Breast epithelium (tissue), 4 donors: ENCODE measurements at places on chromosomes 11 and 22.

- peak; percentile 43 for DNase-seq
These were observed 1.2 kb downstream of the USH1C start for GRCh38 chr11:17543041-17543440.

GRCh38 chr11:86818462-86819192 is 18.3 kb downstream of the PRSS23 start:
- DNase-seq: no peak

DNA sequence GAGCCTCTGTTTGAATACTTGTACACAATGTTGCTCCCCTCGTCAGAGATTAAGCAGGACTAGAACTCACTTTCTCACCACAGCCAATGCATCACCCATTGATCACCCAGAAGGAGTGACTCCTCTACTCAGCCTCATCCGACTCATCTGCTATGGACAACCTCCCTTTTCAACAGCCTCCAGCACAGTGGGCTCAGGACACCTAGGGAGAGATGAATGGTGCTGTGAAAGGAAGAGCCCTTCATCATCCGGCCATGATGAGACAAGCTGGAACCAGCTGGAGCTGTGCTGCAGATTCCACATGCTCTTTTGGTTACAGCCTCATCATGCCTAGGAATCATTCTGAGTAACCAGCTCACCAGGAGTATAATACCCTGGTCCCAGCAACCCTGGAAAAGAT is 15.5 kb downstream of the C11orf91 start:
- DNase-seq: no peak

GRCh38 chr11:84524422-84525051 is 1102.6 kb downstream of the DLG2 start:
- DNase-seq: no peak

- DNase-seq: no peak
These were observed 15.4 kb downstream of the SRPRA start for GRCh38 chr11:126253265-126253664.

DNA sequence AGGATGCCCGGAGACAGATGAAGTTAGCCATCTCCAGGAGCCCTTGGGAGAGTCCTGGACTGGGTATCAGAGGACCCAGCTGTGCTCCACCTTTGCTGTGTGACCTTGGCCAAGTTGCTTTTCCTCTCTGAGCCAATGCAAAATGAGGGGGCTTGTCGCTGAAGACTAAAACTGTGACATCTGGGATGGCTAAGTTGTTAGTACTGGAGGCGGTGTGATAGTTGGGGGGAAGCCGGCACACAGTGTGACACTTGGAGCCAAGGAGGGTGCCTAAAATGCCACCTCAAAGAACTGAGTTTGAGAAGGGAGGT is 481 bp downstream of the INPP5J start:
- no peak for DNase-seq

DNA sequence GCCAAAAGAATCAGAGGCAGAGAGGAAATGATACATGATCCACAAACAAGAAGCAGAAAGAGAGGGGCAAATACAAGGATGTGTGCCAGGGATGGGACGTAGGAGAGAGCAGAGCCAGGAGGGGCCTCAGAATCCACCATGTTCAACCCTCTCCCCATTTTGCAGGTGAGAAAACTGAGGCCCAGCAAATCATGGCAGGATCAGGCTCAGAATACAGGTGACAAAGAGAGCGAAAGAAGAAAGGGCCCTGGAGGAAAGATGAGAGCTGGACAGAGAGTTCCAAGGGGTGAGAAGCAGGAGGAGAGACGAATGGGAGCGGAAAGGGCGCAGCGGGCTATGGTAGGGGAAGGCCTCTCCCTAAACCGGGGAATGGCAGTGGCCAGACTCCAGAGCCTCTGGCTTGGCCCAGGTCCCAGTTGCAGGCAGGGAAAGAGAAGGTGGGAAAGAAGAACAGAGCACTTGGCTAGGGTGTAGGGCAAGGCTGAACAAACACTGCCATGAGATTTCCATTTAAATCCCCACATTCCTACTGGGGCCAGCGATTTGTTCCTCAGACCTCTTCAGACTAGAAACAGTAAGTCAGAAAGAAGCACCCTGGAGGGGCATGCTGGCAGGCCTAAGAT is 44.4 kb upstream of the TSKU start:
- DNase-seq: no peak

- DNase-seq: no peak
These were observed 7.1 kb upstream of the ADORA2A start for GRCh38 chr22:24420072-24420976.

DNA sequence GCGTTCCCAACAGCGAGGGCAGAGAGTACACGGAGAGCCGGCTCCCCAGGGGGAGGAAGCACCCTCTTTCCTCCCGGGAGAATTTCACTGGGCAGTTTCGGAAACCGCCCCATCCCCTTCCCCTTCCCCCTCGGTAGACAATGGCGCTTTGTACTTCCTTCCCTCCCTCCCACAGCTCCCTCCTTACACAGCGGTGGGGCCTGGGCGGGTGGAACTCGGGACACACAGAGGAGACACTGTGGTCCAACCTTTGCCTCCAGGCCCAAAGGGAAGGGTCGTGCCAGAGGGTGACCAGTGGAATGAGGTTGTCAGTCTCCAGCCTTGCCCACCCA is 4.3 kb downstream of the SMTN start:
- DNase-seq: peak; percentile 79

GRCh38 chr11:2366733-2367132 is 10.4 kb upstream of the CD81 start:
- no peak for DNase-seq

GRCh38 chr11:106415510-106415909 is 338.0 kb downstream of the AASDHPPT start:
- DNase-seq: no peak

- no peak for DNase-seq
These were observed 113.4 kb downstream of the ZBTB16 start for GRCh38 chr11:114172871-114173444.

DNA sequence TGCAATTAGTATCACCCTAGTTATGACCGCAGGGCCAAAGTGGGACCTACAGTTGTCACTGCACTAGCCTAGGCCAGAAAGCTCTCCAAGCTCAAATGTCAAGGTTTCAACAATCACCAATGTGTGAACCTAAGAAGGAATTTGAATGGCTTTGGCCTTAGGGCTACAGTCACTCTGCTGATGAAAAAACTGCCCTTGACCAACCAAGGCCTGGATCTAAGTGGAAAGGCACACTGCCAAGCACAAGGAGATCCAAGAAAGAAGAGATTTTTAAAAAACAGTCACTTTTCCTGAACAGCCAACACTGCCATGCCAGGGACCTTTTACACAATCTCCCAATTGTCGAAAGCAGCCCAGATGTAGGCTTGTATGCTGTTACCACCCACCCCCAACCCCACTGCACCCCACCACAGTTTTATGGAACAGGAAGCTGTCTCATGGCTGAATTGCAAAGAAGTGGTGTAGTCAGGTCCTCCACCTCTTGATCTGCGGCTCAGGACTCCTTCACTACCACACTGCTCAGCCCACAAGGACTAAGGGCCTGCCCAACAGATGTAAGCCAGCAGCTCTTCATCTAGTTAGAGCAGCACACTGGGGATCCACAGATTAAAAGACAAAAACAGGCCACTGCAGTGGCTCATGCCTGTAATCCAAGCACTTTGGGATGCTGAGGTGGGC is 32.9 kb downstream of the SMCO4 start:
- no peak for DNase-seq

GRCh38 chr22:17114898-17115235 is 6.3 kb downstream of the TMEM121B start:
- no peak for DNase-seq

DNA sequence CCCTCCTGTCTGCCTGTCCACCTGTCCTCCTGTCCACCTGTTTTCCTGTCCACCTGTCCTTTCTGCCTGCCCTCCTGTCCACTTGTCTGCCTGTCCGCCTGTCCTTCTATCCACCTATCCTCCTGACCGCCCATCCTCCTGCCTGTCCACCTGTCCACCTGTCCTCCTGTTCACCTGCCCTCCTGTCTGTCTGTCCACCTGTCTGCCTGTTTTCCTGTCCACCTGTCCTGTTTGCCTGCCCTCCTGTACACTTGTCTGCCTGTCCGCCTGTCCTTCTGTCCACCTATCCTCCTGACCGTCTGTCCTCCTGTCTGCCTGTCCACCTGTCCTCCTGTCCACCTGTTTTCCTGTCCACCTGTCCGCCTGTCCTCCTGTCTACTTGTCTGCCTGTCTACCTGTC is 682.8 kb downstream of the TBC1D22A start:
- no peak for DNase-seq

GRCh38 chr22:26287382-26288225 is 118.3 kb downstream of the SEZ6L start:
- DNase-seq: no peak

- no peak for DNase-seq
These were observed 303.7 kb downstream of the TTC28 start for GRCh38 chr22:28375761-28376534.

GRCh38 chr11:31387379-31387778 is 17.7 kb downstream of the DNAJC24 start:
- DNase-seq: no peak

DNA sequence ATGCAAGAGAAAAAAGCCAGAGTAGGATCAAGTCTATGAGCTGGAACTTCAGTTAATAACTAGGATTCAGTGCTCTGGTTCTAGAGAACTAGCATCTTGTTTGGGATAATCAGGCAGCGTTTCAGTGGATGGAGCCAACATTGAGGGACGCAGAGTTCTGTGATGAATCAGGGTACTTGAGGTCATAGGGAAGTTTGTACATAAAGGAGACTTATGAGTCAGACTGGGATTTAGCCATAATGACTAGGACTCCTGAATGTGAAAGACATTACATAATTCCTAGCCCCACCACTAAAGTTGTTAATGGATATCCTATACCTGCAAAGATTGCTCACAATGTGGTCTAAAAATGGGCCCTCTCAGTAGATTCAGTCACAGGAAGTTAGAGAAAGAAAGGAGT is 6.8 kb downstream of the SLN start:
- DNase-seq: no peak

DNA sequence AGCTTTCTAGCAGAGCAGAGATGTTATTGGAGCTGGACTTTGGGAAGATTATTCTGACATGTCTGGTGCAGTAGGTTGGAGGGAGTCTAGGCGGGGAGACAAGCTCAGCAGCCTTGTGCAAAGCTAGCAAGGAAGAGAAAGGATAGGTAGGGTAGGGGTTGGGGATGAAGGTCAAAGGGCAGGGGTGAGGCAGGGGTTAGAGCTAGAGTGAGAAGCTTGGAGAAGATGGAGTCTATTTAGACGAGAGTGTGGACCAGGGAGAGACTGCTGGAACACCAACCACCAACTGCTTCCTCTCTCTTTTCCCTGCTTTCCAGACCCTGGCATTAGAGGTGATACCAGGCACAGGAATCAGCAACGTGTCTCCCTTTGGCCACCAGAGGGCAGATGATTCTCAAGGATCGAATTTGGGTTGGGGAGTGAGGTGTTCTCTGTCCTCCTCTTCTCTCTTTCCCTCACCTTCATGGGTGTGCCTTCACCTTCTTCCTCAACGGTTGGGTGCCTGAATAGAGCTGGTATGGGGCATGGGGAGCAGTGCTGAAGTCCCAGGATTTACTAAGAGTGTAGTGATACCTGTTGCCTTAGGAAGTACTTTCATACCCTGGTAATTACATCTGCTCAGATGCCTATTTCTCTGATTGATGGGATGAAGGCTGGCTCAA is 1.8 kb upstream of the MARK2 start:
- DNase-seq: peak; percentile 83

DNA sequence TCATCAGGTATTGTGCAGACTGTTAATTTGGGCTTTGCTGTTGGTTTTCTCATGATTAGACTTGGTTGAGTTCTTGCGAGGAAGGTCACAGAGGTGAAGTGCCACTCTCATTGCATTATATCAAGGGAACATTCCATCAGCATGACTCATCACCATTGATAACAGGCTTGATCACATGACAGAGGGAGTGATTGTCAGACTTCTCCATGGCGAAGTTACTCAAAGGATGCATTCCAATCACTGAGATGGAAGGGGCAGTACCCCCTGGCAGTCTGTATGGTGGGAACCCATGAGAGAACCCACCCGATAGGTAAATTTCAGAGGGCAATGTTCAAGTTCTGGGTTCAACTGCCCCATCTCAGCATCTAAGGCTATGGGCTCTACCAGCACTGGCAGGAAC is 19.4 kb upstream of the P2RY2 start:
- no peak for DNase-seq

DNA sequence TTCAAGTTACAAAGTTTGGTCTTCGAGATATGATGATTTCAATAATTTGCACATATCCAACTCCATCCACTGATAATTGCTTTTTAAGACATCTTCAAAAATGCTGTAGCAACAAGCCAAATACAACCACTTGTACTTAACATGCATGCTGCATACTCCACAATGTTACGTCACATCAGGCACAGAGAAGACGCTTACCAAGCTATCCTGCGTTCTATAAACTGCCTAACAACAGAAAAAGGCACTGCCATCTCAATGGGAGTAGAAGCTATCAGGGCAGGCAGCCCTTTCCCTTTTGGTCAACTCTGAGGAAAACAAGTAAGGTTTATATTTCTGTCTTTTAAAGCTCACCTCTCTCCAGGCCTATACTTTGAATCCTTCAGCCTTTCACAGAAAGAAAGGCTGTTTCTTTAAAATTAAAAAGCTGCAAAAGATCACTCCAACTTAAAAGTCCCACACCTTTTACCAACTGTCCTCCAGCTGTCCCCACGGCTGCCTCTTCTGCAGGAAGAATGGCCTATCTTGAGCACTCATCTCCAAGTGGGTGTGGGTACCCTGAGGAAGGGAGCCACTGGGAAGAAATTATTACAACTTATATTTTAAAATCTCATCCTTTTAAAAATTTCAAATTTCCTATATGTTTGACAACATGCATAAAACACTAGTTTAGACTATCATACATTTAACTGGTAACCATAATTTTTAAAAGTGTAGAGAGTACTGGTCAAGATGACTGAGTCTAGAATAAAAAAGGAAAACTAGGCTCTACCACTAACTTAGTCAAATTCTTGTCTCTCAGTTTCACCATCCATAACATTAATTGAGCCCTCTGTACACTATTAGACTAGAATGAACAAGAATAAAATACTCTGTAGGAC is 14.5 kb downstream of the PHF21A start:
- DNase-seq: no peak

DNA sequence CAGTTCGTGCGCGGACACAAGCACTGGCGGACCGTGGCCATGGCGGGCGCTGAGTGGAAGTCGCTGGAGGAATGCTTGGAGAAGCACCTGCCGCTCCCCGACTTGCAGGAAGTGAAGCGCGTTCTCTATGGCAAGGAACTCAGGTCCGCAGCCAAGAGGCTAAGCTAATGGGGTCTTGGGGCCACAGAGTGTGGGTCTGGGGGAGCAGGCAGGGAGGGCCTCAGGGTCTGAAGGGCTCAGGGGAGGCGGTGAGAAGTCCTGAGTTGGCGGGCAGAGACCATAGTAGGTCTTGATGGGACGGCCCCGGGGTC is 188 bp downstream of the UPB1 start:
- DNase-seq: no peak

- no peak for DNase-seq
These were observed 56.1 kb downstream of the SYT9 start for GRCh38 chr11:7307836-7308235.
